ENCODE measurements at places on chromosomes 7 and 10. TPM values are rescaled to one million over a fixed set of nuclear protein-coding genes. Genes with fewer than 3 reads are reported as not detected.

The NME8 gene
- total RNA-seq, result 0.14 TPM

The CALHM2 gene
- total RNA-seq, result 2.7 TPM

The DDX21 gene
- total RNA-seq, result 209 TPM

The ZCWPW1 gene
- total RNA-seq, result 0.59 TPM

The CALHM1 gene
- total RNA-seq, result 0.93 TPM

The CDC14C gene
- total RNA-seq, result 0.54 TPM

The CBX3 gene
- 272 TPM for total RNA-seq

The MAGI2 gene
- 26.4 TPM for total RNA-seq

The KNDC1 gene
- 16.0 TPM for total RNA-seq

The CCDC146 gene
- 0.35 TPM for total RNA-seq

Data from GM23338 (cell line).